ENCODE measurements at places on chromosomes 1 and 21.

DNA sequence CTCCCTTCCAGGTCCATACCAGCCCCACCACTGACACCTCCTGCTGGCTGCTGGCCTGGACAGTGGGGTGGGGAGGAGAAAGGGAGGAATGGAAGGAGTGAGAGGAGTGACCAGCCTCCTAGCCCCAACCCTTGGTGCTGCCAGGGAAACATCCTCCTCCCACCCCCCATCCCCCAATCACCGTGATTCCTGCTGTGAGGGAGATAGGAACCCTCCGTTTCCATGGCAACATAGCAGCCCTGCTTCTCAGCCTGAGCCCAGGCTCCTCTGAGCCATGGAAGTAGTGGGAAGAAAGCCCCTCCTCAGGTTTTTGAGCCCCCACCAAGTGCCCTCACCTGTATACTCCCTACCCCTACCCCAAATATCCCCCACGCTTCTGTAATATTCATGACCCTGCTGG is 44.4 kb upstream of the SCMH1 start:
- no peak for DNase-seq

GRCh38 chr1:27118440-27118689 is 36.6 kb downstream of the SLC9A1 start:
- no peak for DNase-seq

DNA sequence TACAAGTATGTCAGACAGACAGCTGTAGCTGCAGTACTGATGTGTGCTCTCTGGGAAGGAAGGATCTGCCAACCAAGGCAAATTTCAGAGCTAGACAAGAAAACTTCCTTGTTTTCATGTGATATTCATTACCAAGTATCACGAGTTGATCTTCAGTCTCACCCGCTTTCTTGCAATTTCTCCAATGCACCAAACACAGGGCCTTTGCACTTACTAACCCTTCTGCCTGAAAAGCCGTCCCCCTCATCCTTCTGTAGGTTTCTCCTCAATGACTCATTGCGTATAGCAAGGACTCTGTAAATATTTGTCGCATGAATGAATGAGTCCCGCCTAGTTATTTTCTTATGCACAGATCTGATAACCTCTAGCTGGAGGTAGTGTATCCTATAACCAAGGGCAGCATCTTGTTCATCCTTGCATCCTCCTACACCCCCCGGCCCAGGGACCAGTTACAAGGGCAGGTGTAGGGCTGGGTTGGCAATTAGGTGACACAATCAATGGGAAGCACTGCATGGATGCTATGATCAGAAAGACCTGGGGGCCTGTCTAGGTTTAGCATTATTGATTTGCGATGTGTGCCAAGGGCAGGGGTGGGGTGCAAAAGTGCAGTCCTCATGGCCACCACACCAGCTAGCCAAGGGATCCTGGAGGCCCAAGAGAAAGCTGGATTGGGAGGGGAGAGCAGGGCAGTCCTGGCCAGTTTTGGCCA is 51.4 kb upstream of the GPR157 start:
- DNase-seq: no peak

- DNase-seq: no peak
These were observed 29.6 kb upstream of the PRRX1 start for GRCh38 chr1:170634293-170634692.

GRCh38 chr1:181485287-181486097 is 2.2 kb downstream of the CACNA1E start:
- no peak for DNase-seq

- no peak for DNase-seq
These were observed 318.3 kb downstream of the MATN1 start for GRCh38 chr1:30405081-30405480.

DNA sequence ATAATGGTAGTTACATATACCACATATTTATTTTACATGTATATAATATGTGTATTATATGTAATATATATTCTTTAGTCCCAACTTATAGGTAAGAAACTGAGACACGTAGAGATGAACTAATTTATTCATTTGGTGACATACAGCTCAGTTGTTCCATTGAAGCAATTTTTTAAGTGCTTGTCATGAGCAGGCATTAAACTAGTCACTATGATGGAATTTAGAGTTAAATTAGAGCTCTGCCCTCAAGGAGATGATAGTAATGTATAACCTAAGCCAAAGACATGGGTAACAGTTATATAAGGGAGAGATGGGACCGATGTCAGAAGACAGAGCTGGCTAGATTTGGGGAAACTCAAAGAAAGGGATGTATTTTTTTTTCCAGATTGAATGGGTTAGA is 83.0 kb downstream of the ST6GALNAC5 start:
- no peak for DNase-seq

- no peak for DNase-seq
These were observed 5.4 kb downstream of the FOXO6 start for GRCh38 chr1:41366455-41367287.

DNA sequence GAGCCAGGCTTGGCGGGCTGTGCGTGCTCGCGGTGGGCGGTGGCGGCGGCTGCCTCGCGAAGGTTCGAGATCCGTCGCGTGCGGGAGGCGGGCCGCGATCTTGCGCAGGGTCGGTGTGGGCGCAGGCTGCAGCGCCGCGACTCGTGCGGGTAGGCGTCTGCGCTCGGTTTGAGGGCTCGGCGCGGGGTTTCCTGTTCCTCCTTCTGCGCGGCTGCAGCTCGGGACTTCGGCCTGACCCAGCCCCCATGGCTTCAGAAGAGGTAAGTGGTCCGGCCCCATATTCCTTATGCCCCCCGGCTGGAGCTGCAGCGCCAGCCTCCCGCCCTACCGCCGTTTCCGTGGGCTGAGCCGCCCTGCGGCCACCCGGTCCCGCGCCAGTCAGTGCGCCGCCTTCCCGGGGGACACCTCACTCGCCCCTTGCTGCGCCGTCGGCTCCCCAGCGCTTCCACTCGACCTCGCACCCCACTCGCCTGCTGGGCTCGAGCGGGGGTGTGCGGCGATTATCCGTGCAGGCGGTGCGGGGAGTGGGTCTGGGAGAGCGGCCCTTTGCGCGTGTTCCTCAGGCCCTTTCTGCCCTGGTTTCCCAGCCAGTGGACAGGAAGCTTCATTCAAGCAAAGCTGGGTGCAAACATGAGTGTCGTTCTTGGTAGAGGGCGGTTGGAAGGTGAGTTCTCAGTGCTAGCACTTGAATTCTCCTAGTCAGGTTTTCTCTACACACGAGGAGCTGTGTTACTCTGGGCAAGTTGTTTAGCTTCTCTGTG is at the start of gene CACYBP:
CACYBP (plus strand) TSS at position 12 of the 761 bp plus-strand sequence; CDS start at position 246, 234 bp downstream.
- no peak for DNase-seq

DNA sequence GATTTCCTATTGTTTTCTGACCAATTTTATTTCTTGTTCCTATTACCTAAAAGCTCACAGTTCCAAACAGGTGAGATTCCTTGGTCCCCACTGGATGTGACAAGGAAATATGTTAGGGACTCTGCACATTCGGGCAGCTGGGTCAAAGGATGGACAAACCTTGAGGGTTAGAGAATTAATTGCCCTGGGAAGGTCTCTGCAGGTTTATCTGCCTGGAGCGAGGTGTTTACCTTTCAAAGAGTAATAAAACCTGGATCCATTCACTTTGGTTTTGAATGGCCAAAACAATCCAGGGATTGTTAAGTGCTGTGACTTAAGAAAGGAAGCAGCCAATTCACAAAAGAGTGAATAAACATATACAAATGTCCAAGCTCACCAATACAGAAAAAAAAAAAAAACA is 33.6 kb upstream of the RAB4A start:
- DNase-seq: no peak

GRCh38 chr1:65254320-65255034 is 54.9 kb upstream of the DNAJC6 start:
- peak; percentile 63 for DNase-seq
